ENCODE measurements at places on chromosomes 4 and X.
A peak's percentile ranks its signal among the peaks of the same experiment; 100 is the strongest.

DNA sequence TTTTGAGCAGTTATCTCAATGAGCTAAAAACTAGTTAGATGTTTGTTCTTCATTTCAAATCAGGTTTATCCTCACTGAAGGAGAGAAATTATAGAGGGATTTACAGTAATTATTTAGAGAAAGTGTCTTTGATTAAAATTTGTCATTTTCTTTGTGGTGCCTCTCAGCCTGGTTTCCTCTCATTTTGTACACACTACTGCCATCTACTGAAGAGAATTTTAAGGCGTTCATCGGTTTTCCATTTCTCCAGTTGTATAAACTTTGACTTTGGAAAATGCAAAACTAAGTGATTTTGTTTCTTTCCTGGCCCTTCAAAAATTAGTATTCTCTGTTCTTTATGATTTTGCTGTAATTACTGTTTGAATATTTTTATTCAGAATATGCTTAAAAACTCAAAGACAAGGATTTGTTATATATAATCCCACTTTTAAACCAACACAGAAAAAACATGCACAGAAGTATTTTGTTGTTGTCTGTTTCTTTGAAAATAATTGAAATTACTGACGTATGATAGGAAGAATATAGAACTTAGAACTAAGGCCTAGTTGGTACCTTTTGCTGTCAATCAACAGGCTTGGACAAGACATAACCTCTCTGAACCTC, 34.4 kb upstream of the ANXA3 start:
- H3K4me1 ChIP-seq: no peaks in the 10 kb centered on the region
- DNase-seq: no peak
- no peak overlapping the region for H3K4me3 ChIP-seq
- H3K36me3 ChIP-seq: no peaks in the 10 kb centered on the region

DNA sequence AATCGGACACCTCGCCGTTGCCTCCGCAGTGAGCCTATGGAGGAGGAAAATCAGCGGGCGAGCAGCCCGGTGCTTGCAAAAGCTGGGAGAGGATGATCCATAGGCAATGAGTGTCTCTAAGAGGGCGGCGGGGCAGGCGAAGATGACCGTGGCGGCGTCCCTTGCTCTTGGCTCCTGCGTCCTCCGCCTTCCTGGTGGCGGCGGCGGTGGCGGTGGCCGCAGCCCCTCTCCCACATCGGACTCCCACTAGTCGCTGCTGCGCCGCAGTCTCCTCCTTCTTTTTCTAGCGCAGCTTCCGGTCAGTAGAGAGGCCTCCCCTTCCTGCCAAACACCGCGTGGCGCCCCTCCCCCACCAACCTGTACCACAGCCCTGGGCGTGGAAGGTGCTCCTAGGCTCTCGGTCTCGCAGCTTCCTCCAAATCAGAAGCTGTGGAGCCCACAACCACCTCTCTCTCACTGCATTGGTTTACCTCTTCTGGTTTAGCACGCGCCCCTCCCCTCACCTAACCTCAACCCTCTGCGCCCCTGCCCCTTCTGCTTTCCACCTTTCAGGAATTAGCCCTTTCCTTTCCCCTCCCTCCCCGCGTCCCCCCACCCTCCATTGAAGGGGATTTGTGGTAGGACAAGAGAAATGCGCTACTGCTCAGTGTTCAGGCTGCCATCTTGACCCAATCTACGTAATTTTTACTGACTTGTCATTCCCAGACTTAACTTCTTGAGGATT, at the start of gene SPIN3:
Gene SPIN3, minus strand, starts transcription at position 271 of the 724 bp plus-strand sequence. CDS start 594 bp downstream, outside the sequence.
- no peaks in the 10 kb centered on the region for H3K27me3 ChIP-seq
- peak within 1 kb of the TSS; percentile 56 for H3K4me3 ChIP-seq
- H3K36me3 ChIP-seq: no peaks in the 10 kb centered on the region
- no peak for DNase-seq

DNA sequence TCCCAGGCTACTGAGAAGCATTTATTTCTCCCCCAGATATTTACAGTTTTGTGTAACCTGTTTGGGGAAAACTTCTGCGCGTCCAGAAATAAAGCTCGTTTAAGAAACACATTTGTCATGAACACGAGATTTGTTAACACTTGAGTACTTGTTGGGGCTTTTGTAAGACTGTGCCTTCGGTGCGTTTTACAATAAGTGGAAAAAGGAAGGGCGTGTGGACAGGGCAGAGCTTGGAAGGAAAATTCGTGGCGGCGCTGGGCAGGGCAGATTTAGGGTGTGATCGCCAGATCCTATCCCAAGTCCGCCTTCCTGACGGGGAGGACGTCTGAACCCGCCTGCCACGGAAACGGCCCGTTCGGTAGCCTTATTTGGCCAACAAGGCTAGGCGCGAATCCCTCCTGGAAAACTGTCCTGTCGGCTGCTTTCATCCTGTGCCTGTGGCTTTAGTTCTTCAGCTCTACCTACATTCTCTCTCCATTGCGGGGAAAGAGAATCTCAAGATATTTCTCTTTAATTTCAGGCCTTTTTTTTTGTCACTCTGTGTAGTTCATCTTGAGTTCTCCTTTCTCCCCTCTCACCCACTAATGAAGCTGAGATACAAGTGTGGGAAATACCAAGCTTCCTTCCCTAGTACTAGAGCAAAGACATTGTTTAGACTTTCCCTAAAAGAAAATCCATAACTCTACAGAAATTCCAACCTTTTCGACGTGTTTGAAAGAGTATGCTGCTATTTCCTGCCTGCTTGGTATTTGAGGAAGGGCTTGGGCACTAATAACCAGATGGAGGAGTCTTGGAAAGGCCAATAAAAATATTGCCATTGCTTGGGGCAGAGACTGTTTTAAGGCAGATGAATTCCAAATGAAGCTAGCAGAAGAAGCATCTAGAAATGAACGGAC, 982 bp downstream of the PDLIM5 start:
- peak; percentile 91 for DNase-seq
- no peaks in the 10 kb centered on the region for H3K27me3 ChIP-seq
- H3K27ac ChIP-seq: peak overlapping the region; percentile 98
- peaks cover 22% of the 10 kb centered on the region for H3K4me1 ChIP-seq
- no peaks in the 10 kb centered on the region for H3K36me3 ChIP-seq

DNA sequence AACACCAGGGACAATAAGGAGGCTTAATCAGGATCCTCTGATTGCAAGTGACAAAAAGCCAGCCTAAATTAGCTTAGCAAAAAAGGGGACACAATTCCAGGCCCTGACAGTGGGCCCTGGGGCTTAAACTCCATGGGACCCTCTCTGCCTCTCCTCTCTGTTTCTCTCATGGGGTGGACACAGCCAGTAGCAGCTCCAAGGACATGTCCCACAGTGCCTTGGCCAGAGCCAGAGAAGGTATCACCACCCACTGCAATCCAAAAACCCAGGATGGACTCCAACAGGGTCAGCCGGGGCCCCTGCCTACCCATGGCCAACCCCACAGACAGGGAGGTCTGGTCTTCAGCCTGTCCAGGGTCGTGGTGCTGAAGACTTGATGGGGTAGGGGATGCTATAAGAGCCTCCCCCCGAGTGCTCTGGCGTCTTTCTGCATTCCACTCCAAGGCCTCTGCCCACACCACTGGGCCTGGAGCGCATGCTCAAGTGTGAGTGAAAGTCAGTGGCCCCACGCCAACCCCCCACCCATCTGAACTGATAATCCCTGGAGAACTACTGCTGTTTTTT, 19.7 kb upstream of the PPP2R2C start:
- no peak overlapping the region for H3K27ac ChIP-seq
- no peaks in the 10 kb centered on the region for H3K36me3 ChIP-seq
- H3K27me3 ChIP-seq: no peaks in the 10 kb centered on the region
- no peak overlapping the region for H3K4me3 ChIP-seq

DNA sequence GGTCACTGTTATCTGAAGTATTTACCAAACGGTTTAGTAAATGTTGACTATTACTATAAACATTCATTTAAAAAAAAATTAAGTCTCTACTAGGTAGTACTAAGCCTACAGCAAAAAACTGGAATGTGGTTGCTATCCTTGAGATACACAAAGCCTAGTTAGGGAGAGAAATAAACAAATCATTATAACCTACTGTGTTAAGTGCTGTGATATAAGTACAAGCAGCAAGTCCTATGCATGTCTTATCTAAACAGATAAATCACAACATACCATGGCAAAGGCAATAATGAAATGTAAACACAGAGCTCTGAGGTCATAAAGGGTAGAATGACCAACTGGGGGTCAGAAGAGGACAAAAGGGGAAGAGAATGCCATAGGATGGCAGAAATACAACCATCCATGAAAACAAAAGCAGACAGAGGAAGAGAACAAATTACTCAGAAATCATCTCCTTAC, 92.2 kb downstream of the RNF150 start:
- H3K4me3 ChIP-seq: no peak overlapping the region
- peaks cover 7% of the 10 kb centered on the region for H3K4me1 ChIP-seq
- no peaks in the 10 kb centered on the region for H3K27me3 ChIP-seq
- DNase-seq: no peak
- H3K36me3 ChIP-seq: no peaks in the 10 kb centered on the region

DNA sequence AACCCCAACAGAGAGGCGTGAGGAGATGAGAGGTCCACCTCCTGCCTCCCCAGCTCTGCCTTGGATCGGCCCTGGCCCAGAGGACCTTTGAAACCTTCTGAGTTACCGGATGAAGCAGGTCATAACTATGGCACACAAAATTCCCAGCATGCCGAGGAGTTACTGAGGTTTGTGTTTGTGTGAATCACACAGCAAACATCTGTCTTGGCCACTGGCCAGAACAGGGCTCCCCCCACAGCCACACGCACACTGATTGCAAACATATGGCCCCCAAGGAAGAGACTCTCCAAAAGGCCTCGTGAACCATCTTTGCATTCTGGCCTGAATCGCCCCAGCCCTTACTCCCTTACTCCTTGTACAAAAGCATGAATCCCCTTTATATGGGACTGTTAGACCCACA, 18.9 kb downstream of the RPS4X start:
- H3K27ac ChIP-seq: no peak overlapping the region
- DNase-seq: no peak

DNA sequence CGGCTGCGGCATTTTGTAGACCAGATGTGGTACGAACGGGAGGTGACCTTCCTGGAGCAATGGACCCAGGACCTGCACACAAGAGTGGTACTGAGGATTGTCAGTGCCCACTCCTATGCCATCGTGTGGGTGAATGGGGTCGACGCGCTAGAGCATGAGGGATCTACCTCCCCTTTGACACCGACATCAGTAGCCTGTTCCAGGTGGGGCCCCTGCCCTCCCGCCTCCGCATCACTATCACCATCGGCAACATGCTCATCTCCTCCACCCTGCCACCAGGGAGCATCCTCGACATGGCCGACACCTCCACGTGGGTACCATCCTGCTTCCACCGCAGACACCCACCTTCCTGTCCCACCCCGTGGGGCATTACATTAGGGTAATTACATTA, 46.2 kb downstream of the SMARCA5 start:
- H3K36me3 ChIP-seq: peaks cover under 1% of the 10 kb centered on the region
- H3K4me1 ChIP-seq: peaks cover 6% of the 10 kb centered on the region
- no peaks in the 10 kb centered on the region for H3K27me3 ChIP-seq
- H3K4me3 ChIP-seq: peak overlapping the region; percentile 61
- H3K27ac ChIP-seq: no peak overlapping the region
